Activated T-cell treated with anti-CD3 and anti-CD28 coated beads for 24 hours (primary cell): ENCODE measurements at places on chromosomes 6 and 20.
A peak's percentile ranks its signal among the peaks of the same experiment; 100 is the strongest.

GRCh38 chr6:67683960-67684359, 951.1 kb upstream of the ADGRB3 start:
- DNase-seq: no peak

- no peak for DNase-seq
Observed at GRCh38 chr20:46119547-46119946, 1.4 kb downstream of the CD40 start.

- DNase-seq: no peak
Observed at GRCh38 chr6:35469751-35470662, 1.8 kb downstream of the RPL10A start.

DNA sequence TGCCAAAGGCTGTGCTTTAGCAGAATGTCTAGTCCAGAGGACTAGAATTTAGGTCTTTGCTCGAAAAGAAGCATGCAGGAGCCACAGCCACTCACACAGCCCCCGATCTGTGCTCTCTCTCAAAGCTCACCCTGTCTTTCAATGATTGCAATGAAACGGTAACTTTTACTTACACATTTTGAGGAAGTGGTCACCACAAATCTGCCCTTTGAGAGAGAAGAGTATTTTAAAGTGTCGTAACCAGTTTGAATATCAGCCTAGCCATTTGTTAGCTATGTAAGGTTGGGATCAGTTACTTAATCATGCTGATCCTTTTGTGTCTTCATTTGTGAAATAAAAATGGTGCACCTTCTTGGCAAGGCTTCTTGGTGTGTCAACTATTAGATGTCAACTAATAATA, 209.0 kb downstream of the TFAP2A start:
- DNase-seq: no peak

DNA sequence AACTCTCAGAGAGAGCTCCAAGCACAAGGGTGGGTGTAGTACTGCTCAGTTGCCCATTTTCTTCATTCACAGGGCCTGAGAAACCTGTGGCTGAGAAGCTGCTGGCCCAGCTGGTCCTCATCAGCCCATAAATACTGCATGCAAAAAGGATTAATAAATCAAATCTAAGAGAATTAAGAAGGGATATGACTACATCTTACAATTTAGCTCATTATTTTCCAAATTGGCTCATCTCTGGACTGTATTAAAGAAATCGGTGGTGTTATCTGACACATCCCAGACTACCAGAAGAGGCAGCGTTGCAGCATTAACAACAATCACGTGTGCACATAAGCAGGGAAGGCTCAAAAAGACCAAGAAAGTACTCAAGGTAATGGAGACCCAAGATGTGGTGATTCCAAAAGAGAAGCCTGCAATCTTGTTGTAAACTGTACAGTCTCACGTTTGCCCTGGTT, 90.7 kb downstream of the CD24 start:
- DNase-seq: no peak

GRCh38 chr6:148987982-148988381, 241.2 kb downstream of the UST start:
- DNase-seq: no peak

DNA sequence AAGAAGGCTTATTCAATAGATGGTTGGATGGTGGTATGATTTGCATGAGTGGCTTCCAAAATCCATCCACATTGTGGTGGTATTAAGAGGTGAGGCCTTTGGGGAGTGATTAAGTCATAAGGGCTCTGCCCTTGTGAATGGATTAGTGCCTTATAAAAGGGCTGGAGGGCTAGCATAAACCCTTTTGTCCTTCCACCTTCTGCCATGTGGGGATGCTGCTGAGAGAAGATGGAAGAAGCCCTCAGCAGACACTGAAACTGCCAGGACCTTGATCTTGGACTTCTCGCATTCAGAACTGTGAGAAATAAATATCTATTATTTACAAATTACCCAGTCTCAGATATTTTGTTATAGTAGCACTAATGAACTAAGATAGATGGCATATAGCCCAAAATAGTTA, 27.8 kb upstream of the SRPK1 start:
- no peak for DNase-seq

DNA sequence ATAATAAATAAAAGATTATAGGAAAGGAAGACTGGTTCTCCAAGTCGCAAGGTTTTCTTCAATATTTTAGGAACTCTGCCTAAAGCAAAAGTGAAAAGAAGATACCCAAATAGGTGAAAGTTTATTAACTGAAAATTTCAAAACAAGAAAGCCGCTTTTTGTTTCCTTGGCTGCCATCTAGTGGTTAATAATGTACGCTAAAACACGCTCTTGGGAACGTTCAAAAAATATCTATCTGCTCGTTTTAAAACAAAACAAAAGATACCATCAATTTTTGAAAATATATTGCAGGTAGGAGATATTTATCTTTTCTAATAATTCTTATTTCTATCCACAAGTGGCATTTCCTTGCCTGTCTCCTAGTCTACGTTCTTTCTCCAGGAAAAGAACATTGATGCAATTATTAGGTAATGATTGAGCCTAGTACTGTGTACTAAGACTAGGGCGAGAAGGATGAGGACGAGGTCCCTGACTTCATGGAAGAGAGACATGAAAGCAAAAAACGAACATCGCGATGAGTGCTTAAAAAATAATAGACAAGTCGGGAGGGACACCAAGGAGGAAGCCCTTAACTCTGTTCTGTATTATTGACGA, 97.2 kb downstream of the SPTLC3 start:
- no peak for DNase-seq

- DNase-seq: no peak
Observed at GRCh38 chr6:71393471-71393870, 104.9 kb downstream of the OGFRL1 start.

DNA sequence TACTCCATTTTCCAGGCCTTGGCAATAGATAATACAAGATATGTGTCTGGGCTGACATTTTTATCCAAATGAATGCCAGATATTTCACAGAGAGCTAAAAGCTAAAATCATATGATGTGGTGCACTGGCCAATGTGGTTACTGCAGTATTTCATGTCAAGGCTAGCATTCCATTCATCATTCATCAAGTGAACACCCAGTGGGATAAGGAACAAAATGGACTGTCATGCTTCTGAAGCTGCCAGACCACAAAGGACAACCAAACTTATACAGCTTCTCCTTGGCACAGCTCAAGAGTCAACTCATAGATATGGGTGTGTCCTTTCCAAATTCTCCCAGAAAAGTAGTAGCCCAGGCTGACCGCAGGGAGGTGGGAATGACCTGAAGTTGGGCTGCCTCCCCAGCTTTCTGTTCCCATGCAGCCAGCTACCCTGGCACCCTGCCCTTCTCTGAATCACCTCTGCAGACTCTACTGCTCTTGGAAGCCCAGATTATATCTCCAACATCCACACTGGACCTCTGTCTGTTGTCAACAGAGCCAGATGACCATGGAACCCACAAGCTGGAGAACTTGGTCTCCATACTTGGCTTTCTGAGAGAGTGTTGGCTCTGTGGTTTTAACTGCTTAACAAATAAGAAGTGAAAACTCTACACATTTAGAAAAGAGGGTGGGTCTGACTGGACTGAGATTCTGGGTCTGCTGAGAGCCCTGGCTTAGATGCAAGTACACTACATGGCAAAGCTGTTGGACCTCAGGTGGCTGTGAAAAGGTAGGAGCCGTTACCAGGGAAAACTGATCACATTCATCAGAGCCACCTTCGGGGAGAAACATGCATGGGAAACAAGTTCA, 122.8 kb downstream of the ALDH8A1 start:
- no peak for DNase-seq

- DNase-seq: no peak
Observed at GRCh38 chr6:132937466-132937906, 123.1 kb downstream of the RPS12 start.

DNA sequence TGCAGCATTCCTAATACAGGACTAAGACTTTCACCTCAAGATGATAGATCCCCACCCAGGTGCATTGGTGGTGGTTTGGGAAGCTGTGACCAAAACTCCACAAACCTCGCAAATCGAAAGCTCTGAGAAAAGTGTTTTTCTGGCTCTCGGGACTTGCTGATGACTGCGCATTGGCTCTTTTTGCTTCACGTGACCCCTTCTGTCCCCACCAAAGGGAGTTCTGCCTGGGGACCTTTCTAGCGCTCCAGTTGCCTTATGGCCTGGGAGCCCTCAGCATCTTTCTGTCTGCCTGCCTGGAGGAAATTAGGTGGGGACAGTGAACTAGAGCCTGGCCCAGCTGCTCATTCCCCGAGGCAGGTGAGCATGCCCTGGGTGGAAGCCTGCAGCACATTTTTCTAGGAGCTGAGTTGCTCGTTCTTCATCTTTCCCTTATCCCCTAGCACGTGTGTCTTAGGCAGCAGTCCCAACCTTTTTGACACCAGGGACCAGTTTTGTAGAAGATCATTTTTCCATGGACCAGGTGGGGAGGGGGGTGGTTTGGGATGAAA, 90.2 kb downstream of the TXNDC5 start:
- no peak for DNase-seq

GRCh38 chr20:237489-237888, 10.4 kb downstream of the DEFB129 start:
- DNase-seq: peak; percentile 2

- DNase-seq: no peak
Observed at GRCh38 chr6:113414511-113414910, 442.6 kb upstream of the MARCKS start.

DNA sequence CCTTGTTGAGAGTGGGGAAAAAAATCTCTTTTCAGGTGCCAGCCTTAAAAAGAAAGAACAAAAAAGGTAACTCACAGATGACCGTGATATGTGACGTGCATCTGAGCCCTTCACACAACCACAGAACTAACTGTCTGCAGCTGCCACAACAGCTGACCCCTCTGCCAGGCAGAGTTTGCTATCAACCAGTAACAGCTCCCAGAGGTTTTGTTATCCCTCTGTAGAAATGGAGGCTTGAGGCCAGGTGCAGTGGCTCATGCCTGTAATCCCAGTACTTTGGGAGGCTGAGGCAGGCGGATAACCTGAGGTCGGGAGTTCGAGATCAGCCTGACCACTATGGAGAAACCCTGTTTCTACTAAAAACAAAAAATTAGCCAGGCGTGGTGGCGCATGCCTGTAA, 42.8 kb downstream of the SLC52A3 start:
- no peak for DNase-seq

DNA sequence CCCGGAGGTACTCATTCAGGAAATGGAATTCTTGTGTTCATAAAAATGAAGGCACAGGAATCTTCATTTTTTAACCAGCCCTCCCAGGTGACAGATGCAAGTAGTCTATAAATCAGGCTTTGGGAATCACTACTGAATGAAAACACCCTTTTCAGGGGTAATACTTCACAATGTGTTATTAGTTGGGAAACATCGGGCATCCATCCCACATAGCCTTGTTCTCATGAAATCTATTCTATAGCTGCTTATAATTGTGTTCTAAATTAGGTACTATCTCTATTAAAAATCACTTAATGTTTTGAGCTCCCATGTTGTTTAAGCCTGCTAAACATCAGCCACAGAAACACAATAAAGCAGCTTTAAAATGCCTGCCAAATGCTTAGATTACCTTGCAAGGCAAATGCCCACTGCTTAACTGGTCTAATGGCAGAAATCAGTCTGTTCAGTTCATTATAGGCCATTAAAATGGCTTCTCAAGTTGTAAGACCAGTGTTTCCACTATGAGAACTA, 94.9 kb downstream of the L3MBTL3 start:
- no peak for DNase-seq

DNA sequence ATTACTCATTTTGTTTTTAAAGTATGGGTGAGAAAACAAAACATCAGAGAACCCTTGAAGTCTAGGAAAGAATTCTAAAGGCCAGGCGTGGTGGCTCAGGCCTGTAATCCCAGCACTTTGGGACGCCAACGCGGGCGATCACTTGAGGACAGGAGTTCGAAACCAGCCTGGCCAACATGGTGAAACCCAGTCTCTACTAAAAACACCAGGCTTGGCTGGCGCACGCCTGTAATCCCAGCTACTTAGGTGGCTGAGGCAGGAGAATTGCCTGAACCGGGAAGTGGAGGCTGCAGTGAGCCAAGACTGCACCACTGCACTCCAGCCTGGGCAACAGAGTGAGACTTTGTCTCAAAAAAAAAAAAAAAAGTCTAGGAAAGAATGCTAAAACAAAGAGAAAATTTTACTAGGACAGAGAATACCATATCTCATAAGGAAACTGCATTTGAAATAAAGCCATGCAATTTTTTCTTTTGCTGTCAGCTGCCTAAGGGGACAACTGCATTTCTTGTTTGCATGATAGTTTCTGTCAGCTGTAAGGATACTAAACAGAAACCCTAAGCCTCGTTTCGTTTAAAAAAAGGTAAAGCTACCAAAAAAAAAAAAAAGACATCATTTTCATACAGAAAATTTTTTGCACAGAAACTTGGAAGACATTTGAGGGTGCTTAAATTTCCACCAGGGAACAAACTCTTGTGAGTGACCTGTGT, 32.1 kb downstream of the SMLR1 start:
- no peak for DNase-seq

- DNase-seq: no peak
Observed at GRCh38 chr6:68040312-68040778, 594.7 kb upstream of the ADGRB3 start.

DNA sequence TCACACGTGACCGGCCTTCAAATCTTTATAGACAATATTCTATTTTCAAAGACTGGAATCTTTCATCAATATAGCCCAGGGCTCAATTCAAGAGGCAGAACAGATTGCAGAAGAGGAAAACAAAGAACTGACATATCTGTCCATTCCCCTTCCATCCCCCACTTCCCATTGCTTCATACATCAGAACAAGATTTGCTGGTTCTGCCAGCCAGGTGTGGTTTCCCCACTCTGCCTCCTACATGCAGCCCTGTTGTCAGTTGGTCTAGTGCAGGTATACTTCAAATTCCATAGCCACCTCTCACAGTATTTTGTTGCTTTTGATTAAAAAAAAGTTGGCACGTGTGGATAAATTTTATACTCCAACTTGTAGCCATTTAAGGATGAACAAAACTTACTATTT, 174.9 kb downstream of the CD109 start:
- no peak for DNase-seq

- DNase-seq: no peak
Observed at GRCh38 chr20:52683761-52684160, 288.4 kb upstream of the TSHZ2 start.

DNA sequence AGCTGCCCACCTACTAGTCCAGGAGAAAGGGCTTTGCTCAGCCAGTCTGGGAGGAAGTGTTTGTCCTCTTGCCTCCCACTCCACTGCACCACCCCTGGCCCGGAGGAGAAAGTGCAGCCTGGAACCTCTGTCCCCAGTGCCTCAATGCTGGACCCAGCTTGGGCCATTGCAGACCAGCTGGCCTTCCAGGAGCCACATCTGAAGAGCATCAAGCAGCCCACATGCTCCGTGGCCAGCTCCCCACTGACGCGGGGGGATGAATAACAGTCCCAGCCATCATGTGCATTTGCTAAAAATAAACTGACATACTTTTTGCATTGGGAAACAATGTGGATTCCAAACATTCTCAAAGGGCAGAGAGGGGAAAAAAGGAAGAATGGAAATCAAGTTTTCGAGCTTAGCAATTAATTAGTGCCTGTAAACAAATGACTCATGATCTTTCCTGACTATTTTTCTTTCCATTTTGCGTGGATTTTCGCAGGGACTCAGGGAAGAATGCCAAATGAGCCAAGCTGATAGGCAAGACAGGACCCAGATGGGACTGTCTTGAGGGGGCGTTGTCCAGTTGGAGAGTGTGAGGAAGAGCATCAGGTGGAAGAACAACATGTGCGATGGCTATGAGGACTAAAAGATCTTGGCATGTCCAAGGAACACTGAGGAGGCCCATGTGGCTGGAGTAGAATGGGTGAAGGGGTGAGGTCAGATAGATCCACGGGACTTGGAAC, 34.1 kb downstream of the CEBPB start:
- no peak for DNase-seq

GRCh38 chr6:134394905-134395304, 77.0 kb upstream of the SGK1 start:
- DNase-seq: no peak
